ENCODE measurements at places on chromosomes 11 and 22.

DNA sequence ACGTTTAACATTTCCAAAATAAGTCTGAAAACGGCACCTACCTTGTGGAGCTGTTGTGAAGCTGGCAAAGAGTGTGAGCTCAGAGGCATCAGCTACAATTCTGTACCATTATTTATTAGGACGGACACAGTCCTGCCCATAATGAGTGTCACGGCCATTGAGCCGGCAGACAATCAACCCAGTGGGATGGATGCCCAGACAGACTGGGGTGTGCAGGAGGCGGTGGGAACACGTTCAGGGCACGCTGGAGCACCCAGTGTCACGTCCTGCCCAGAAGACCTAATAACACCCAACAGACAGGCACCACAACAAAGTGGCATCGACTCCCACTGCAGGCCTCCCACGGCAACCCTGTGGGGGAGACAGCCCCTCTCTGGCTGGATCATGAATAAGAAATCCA lies 34.5 kb downstream of the TPST2 start:
- no peak for DNase-seq

DNA sequence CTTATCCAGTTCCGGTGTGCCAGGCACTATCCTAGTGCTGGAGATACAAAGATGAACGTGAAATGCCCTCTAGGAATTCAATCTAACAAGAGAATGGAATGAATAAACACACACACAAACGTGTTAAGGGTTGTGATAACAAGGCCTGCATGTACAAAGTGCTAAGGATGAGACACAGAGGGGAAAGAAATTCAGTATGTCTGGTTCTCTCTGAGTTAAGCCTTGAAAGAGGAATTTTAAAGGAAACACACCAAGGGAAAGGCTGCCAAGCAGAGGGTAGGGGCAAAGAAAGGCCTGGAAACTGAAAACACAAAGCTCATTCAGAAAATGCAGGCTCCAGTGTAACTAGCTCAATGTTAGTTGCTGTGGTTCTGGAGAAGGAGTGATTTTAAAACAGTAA lies 4.2 kb downstream of the CHKA start:
- no peak for DNase-seq

- no peak for DNase-seq
These were observed 842.8 kb upstream of the CNTN5 start for GRCh38 chr11:98177925-98178324.

GRCh38 chr11:1890856-1891830 lies 552 bp downstream of the PRR33 start:
- no peak for DNase-seq

DNA sequence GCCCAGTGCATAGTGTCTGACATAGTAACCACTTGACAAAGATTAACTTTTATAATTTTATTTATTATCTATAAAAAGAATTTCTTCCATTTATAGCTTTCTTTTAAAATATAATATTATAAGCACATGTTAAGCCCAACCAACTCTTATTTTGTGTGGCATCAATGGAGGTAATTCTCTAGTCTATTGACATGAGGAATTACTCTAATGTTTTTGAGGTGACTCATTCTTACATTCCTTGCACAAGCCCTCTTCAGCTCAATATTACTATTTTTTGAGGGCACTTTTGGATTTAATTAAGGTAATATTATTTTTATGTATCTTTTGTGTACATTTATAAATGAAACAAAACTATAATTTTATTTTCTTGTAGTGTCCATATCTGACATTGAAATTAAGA lies 59.6 kb downstream of the AASDHPPT start:
- no peak for DNase-seq
